ENCODE measurements at places on chromosomes 5 and 9.

GRCh38 chr9:78132701-78133058 lies 101.1 kb upstream of the GNAQ start:
- no peak for DNase-seq

GRCh38 chr9:36148311-36149051 lies 11.9 kb downstream of the GLIPR2 start:
- no peak for DNase-seq

GRCh38 chr9:123561046-123561445 lies 205.0 kb downstream of the CRB2 start:
- DNase-seq = peak; percentile 26

- DNase-seq = peak; percentile 76
These were observed 26.0 kb upstream of the NKD2 start for GRCh38 chr5:982377-983237.

- DNase-seq = no peak
These were observed 54.7 kb downstream of the ANXA2R start for GRCh38 chr5:42985129-42986037.

GRCh38 chr5:72133212-72133990 lies 26.1 kb downstream of the MAP1B start:
- no peak for DNase-seq

DNA sequence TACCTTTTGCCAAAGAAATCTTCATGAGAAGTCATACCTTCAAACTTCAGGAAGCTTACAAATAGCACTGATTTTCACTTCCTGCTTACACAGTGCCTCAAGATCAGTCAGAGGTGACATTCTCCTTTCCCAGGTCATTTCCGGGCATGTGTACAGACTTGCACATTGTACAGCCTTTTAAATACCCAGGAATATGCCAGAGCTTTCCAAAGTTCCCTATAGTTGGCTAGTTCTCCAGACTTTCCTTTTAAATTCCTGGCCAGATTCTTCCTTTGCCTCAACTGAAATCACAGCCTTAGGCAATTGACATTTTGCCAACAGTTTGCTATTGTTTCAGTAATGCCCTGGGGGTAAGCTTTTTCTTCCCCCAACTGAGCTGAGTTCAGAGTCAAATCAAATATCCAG lies 47.2 kb downstream of the RFX3 start:
- DNase-seq = no peak

GRCh38 chr5:150264667-150265603 lies 24.6 kb downstream of the CAMK2A start:
- no peak for DNase-seq

DNA sequence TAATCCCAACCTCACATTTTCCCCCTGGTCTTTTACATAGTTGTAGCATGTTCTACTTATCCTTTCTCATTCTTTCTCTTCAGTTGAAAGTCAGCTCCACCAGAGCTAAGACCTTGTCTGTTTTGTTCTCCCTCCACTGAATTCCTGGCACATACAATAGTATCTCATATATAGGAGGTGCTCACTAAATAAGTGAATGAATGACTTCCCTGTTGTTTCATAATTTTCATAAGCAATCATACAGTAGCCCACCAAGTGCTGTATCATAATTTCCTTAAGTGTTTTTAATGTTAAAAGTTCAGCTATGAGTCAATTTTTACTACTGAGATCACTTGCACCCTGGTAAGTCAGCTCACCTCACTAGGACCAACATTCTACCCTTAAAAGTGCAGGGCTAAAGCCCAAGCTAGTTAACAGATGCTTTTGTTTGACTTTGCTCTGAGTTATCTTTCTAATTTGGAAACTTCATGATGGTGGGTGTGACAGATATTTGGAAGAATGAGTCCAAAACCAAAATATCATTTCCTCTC lies 27.6 kb downstream of the TMEM245 start:
- no peak for DNase-seq

DNA sequence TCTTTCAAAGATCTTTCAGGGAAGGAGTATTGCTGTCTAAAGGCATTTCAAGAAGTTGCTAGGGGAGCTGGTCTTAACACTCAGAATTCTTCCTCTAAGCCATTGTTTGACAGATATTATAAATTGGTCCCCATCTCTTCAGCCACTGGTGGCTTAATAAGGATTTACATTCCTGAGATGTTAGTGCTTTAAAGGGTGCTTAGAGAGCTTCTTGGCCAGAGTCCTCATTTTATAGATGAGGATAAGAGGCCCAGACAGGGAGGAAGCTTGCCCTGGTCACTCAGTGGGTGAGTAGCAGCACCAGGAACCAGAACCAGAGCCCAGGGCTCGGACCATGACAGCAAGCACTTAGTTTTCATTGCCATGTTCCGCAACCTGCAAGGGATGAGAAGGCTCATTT lies 53.2 kb downstream of the GALNT10 start:
- DNase-seq = no peak

GRCh38 chr5:63043792-63044191 lies 465.2 kb downstream of the LRRC70 start:
- DNase-seq = no peak

- DNase-seq = no peak
These were observed 1.4 kb downstream of the SPINK1 start for GRCh38 chr5:147830035-147830434.

DNA sequence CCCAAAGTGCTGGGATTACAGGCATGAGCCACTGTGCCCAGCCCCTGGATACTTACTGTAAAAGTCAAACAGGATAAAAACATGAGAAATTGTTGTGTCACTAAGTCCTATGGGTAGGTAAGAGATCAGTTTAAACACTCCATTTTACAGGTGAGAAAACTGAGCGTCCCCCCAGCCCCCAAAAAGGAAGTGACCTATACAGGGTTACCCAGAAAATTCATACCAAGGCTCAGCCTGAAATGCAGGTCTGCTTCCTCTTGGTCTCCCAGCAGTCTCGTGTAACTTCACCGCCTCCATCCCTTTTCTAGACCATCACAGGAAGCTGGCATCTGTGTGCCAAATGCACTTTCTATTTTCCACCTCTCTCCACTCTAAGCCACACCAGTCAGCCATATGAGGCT lies 57.2 kb downstream of the TMOD1 start:
- DNase-seq = no peak

DNA sequence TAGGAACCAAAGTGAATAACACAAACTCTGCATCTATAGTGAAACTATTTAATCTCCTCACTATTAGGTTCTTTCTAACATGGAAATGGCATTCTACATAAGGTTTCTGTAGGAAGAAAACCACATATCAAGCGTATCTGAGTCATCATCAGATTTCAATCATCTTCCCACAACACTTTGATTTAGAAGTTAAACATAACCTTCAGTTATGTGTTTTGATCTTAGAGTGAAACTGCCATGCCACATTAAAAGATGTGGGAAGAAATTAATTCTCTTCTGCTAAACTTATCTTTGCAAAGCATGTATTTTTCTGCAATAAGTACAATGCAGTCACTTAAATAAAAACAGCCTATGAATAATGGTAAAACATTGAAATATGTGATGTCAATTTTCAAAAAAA lies 55.0 kb downstream of the MEF2C start:
- no peak for DNase-seq

DNA sequence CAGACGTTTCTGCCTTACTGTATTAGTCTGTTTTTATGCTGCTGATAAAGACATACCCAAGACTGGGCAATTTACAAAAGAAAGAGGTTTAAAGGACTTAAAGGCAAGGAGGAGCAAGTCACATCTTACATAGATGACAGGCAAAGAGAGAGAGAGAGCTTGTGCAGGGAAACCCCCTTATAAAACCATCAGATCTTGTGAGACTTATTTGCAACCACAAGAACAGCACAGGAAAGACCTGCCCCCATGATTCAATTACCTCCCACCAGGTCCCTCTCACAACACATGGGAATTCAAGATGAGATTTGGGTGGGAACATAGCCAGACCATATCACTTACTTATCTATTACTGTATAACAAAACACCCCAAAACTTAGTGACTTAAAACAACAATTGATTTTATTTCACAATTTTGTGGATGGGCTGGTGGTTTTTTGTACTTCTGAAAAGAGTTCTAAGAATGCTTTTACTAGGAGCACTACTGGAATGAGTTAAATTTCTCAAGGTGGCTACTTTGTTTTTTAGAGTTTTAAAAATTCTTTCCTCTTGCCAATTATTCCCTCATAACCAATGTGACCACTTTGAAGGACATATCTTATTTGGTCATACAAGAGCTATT lies 10.3 kb downstream of the RUSC2 start:
- no peak for DNase-seq

All from WTC11 (cell line).